ENCODE measurements at places on chromosomes 7 and 10. TPM values are rescaled to one million over a fixed set of nuclear protein-coding genes. Genes with fewer than 3 reads are reported as not detected.

PSMG3 gene
- 71.6 TPM for total RNA-seq

SNCG gene
- 9.6 TPM for total RNA-seq

ACHE gene
- total RNA-seq: 2.6 TPM

RET gene
- total RNA-seq: 0.50 TPM

LRIT1 gene
- total RNA-seq: not detected

GJD4 gene
- not detected for total RNA-seq

NPFFR1 gene
- total RNA-seq: 0.02 TPM

VAX1 gene
- 1.5 TPM for total RNA-seq

LRCH4 gene
- 10.2 TPM for total RNA-seq

TRA2A gene
- 81.9 TPM for total RNA-seq

HOXA10 gene
- total RNA-seq: 8.3 TPM

Data from A549 treated with dexamethasone at 1 μM for 4 hours (cell line).